Stimulated activated CD8-positive, alpha-beta memory T cell treated with anti-CD3 and anti-CD28 coated beads, Interleukin-4, amount 100 ng/mL, for 4 hours (primary cell): ENCODE measurements at places on chromosomes 7 and 10.

GRCh38 chr7:27103489-27104226, 1.2 kb upstream of the HOXA2 start:
- no peak for DNase-seq

DNA sequence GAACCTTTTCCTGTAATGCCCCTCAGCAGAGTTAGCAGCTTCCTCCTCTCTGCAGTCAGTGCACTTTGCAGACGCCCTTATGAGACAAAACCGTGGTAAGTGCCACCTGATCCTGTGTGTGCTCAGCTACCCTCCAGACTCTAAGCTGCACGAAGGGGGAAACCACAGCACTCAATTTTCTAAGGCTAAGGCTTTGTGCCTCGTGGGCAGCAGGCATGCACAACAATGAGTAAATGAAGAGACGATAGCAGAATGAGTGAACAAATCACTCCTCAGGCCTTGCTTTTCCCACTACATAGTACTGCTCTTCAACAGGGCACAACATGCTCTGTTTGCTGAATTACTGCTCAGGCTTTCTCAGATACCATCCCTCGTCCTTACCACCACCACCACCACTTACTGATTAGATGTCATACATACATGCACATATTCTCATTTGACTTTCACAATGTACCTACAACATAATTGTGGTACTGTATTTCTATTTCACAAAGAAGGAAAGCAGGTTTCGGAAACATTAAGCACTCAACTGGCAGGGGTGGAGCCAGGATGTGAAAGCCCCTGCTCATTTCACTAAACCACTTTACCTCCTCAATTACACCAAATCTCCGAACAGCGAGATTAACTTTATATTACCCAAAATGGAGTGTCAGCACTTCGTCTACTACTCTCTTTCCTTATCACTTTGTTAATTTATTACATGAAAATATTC, 85.4 kb downstream of the ICA1 start:
- no peak for DNase-seq

GRCh38 chr7:80127412-80128160, 7.0 kb upstream of the GNAI1 start:
- no peak for DNase-seq

DNA sequence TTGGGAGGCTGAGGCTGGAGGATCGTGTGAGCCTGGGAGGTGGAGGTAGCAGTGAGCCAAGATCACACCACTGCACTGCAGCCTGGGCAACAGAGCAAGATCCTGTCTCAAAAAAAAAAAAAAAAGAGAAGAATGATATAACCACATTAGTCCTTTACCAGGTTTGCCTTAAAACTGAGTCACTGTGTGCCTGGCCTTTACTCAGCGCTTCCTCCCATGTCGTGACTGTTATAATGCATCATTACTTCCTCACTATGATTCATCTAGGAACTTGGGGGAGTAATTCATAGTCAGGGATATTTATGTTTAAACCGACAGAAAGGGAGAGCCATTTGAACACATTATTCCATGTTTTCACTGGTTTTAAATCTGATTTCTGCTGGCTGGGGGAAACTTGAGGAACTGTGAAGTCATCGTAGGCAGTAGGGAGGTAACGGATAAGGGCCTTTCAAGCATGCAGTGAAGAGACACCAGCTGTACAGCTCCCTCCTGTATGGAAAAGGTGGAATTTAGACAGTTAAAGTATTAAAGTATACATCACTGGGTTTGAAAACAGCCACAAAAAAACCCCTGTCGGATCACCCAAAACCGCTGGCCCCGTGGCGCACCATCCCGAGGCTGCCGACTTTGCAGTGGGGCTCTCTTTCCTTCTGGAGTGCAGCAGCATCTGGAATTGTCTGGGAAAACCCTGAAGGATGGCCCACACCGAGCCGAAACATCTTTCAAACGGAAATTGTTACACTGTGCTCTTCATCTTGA, 119.8 kb downstream of the NKX6-2 start:
- DNase-seq: no peak

DNA sequence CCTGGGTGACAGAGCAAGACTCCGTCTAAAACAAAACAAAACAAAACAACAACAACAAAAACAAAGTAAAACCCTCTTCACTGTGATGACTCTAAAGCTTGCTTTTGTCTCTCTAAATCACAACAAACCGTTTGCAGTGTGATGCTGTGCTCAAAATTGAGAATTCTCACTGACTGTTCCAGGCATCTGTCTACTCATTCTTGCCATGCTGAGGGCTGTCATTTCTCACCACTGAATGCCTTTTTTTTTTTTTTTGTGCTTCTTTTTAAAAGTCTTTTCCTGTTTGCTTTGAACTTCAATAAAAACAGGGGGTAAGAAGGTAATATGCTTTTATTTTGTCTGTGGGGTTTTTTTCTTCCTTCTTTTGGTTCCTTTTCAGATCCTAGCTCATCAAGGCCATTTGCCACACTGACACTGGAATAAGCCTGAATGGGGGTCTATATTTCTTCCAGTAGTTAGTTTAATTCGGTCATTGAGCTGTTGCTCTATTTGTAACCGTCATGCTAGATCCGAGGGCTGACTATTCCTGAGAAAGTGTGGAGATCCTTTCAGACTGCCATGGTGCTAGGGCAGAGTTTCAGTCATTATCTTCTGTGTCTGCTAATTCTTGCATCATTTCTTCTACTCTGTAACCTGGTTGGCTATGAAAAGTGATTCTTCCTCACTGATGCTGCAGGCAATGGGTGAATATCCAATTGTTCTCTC, 10.6 kb downstream of the FAS start:
- DNase-seq: no peak

DNA sequence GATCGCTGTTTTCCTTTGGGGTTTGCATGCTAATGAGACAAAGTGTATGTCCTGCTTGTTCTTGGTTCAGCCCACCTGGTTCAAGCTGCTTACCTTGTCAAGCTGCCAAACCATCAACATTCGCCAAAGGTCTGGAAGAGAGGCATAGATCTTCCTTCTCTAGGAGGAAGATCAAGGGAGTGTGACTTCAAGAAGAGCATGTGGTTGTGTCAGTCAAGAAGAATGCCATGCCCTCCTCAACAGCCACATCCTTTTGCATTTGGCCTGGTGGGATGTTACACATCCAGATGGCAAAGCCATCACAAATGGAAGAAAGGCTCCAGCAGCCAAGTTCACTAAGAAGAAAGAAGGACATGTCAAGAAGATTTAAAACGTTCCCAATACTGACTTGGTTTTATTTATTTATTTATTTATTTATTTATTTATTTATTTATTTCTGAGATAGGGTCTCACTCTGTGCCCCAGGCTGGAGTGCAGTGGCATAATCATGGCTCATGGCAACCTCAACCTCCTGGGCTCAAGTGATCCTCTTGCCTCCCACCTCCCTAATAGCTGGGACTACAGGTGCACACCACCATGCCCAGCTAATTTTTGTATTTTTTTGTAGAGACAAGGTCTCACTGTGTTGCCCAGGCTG, 5.1 kb upstream of the PIP4K2A start:
- no peak for DNase-seq

- no peak for DNase-seq
Observed at GRCh38 chr7:13288516-13288915, 601.1 kb downstream of the ARL4A start.

DNA sequence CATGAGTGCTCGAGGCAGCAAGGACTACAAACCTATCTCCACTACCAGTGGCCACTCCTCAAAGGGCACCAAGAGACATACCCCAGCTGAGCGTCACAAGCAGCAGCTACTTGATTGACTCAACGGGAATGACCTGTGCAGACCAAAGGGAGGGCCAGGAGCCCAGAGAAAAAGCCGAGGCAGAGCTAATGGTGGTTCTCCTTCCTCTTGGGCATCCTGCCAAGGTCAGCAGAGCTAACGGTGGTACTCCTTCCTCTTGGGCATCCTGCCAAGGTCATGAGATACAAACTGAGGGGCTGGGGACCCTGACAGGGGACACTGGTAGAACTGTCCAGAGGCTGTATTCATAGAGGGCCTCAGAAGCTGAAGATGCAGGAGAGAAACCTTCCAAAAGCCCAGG, 60.4 kb downstream of the FAM53B start:
- DNase-seq: no peak

DNA sequence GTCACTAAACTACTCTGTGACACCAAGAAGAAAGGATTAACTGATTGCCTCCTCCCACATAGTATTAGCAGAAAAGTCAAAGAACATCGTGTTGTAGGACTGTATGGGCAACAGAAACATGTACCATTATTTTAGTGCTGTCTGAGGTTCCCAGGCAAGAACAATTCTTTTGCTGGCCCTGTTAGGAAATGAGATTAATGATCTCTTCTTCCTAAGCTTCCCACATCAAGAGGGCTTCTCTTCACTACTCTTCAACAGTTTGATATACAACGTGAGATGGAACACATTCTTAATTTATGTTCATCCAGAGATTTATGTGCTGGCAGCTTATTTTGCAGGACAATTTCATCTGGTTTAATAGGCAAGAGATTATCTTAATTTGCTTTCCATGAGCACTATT, 219.6 kb downstream of the DOCK4 start:
- no peak for DNase-seq

GRCh38 chr7:7821517-7821916, 103.1 kb upstream of the RPA3 start:
- DNase-seq: no peak

GRCh38 chr10:120963594-120964220, 112.5 kb downstream of the WDR11 start:
- DNase-seq: no peak

GRCh38 chr7:15504351-15504750, 57.5 kb downstream of the AGMO start:
- no peak for DNase-seq

GRCh38 chr7:34320926-34321661, 336.9 kb upstream of the NPSR1 start:
- no peak for DNase-seq

GRCh38 chr7:110839866-110840265, 251.1 kb upstream of the LRRN3 start:
- no peak for DNase-seq

- DNase-seq: no peak
Observed at GRCh38 chr7:96045919-96046318, 273.6 kb downstream of the DYNC1I1 start.

DNA sequence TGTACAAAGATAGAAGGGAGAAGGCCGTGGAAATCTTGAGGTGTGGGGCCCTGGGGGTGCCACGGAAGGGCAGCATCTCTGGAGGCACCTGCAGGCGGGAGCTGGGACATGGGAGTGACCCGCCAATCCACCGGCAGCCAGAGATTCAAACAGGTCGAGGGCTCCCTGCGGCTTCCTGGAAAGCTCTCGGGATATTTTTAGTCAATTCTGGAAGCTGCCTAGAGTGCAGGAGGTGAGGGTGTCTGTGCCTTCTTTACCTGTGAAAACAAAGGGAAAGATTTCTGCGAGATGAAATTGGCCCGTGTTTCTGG, 16.6 kb downstream of the MNX1 start:
- DNase-seq: no peak

DNA sequence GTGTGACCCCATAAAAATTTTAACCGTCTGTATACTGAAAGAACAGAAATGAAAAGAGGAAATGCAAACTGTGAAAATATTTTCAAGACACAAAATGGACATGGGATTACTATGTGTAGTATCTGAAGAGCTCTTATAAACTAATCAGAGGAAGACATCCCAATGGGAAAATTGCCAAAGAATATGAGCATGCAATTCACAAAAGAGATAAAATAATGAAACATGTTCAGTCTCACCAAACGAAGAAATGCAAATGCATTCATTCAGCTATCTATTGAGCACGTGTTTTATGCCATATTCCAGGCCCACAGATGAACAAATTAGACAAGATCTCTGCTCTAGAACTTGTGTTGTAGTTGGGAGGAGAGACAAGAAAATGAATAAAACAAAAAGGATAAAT, 63.2 kb downstream of the NHLRC2 start:
- no peak for DNase-seq

GRCh38 chr7:82722946-82723345, 279.4 kb upstream of the CACNA2D1 start:
- no peak for DNase-seq

DNA sequence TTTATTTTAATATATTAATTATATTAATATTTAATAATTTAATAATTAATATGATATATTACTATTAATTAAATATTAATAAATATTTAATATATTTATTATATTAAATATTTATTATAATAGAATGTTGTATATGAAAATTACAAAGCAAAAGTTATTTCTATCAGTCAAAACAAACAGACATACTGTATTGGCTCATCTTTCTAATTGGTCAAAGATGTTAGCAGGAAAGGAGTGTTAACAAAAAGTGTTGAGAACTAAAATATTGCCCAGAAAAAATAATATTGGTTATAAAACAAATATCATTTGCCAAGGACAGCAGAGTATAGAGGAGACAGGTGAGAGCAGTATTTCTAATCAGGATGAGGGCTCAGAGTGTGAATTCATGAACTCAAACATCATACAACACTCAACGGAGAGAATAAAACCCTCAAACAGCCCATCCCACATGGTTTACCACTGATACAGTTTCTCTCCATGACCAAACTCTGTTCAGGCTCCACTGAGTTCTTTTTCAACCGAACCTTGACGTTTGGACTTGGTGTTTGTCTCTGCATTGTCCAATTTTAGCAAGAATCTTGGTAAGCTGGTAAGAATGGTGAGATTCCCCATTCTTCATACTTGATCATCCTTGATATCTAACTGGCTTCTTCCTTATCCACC, 58.0 kb downstream of the TSPAN12 start:
- no peak for DNase-seq

DNA sequence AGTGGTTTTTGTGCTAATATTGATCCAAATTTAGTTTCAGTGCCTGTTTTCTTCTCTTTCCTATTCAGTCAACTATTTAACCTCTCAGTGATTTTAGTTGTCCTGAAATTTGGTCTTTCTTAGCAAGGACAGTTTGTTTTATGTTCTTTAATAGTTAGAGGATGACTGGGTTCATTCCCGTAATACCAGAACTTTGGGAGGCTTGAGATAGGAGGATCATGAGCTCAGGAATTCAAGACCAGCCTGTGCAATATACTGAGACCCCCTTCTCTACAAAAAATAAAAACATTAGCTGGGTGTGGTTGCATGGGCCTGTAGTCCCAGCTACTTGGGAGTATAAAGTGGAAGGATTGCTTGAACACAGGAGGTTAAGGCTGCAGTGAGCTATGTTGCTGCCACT, 148.3 kb downstream of the EXOC4 start:
- no peak for DNase-seq

DNA sequence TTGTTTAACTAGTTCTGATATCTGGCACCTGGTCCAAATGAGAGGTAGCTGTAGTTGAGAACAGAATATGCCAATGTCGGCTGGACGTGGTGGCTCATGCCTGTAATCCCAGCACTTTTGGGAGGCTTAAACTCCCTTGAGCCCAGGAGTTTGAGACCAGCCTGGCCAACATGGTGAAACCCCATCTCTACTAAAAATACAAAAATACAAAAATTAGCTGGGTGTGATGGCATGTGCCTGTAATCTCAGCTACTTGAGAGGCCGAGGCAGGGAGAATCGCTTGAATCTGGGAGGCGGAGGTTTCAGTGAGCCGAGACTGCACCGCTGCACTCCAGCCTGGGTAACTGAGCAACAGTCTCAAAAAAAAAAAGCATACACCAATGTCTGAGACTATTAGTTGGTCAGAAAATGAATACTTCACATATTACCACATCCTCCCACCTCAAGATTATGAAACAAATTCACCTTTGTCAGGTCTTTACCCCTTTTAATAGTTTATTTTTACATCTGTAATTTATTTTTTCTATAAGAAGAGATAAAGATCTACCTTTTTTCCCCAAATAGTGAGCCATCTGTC, 38.8 kb downstream of the EPC1 start:
- DNase-seq: no peak

- no peak for DNase-seq
Observed at GRCh38 chr7:32323712-32324111, 166.5 kb downstream of the LSM5 start.

GRCh38 chr7:353746-354325, 63.9 kb downstream of the FOXL3 start:
- DNase-seq: no peak

- DNase-seq: no peak
Observed at GRCh38 chr10:29648114-29648982, 13.6 kb upstream of the SVIL start.
